Stimulated activated CD4-positive, alpha-beta T cell treated with anti-CD3 and anti-CD28 coated beads, Interleukin-2, amount 100 ng/mL, for 48 hours (primary cell): ENCODE measurements at places on chromosomes 5 and 9.

DNA sequence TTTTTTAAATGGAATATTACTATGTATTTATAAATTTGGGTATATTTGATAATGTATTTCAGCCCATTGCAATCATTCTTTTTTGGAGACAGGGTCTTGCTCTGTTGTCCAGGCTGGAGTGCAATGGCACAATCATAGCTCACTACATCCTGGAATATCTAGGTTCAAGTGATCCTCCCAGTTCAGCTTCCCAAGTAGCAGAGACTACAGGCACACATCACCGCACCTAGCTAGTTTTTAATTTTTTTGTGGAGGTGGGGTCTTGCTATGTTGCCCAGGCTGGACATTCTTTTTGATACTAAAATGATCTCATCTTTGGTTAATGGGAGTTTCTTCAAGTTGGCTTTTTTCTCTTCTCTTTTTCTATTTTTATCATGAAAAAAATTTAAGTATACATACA is 91.3 kb downstream of the UNC13B start:
- no peak for DNase-seq

- DNase-seq = no peak
Observed at GRCh38 chr9:15295761-15296405, 11.1 kb downstream of the TTC39B start.

- no peak for DNase-seq
Observed at GRCh38 chr5:58148254-58148775, 311.6 kb downstream of the PLK2 start.

DNA sequence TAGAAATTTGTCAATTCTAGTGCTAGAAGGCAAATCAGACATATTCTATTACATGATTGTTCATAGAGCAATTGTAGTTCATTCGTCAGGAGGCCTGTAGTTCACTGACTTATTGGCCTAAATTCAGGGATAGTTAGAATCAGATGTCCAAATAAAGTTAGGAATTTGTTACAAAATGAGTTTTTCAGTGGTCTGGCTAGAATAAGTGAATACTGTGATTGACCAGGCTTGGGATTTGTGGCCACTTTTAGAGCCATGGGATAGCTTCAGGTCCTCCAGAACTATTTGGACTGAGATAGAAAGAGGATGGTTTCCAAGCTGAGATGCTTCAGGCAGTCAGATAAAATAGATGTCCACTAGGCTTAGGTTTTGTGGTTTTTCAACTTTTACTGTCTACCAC is 199.1 kb upstream of the MPDZ start:
- no peak for DNase-seq

DNA sequence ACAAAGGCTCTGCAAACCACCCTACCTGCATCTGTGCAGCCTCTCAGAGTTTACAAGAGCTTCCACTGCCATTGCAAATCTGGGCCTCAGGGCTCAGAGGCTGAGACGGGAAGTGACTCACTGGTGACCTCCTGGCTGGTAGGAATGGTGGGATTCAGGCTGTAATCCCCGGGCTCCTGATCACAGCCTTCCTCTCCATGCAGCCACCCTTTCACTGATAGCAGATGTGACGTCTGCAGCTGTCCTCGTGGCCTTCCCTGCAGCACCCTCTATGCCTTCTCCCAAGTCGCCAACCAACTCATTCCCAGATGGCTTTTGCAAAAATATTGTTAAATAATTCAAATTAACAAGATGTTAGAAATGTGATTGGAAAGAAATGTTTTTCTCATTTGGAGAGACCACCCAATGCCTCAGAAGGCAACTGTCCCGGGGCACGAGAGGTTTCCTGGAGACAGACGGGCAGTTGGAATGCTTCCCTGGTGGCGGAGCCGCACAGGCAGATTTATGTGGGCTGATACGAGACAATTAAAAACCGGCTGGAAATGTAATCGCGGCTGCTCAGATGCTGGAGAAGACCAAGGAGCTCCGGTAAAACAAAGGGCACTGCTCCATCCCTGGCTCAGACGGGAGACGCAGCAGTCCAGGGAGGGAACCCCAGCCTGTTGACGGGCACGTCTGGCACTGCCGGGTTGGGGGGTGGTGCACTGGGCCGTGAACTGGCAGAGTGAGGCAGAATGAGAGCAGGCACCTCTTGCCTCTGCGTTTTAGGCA is 34.4 kb upstream of the SLC25A51 start:
- DNase-seq = no peak
